ENCODE measurements at places on chromosomes 11 and 22. TPM values are rescaled to one million over a fixed set of nuclear protein-coding genes. Genes with fewer than 3 reads are reported as not detected.

GRCh38 chr11:103889679-103890078 is 146.8 kb upstream of the DDI1 start:
- no peaks in the 10 kb centered on the region for H3K27me3 ChIP-seq
- DNase-seq, result no peak

DNA sequence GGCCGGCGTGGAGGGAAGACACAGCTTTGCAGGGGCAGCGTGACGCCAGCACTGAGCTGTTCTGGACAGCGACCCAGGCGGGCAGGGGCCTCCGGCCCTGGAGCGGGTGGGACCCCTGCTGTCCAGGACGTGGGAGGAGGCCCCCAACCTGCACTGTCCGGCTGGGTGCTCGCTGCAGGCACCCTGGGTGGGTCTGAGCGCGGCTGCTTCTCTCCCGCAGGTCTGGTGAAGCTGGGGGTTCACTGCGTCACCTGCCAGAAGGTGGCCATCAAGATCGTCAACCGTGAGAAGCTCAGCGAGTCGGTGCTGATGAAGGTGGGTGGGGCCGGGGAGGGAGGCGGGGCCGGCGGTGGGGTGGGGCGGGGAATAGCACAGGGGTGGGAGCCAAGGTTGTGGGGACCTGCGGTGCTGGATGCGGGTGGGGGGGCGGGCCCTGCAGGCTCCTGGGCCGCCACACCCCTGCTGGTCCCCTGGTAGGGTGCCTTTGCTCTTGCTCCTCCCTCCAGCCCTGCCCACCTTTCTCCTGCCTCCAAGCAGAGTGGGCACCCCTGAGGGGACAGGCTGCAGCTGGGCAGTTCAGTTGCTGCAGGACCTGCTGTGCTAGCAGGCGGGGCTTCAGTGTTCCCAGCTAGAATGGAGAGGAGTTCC is 46.2 kb downstream of the BRSK2 start:
- no peaks in the 10 kb centered on the region for H3K36me3 ChIP-seq
- no peak overlapping the region for H3K4me3 ChIP-seq
- no peaks in the 10 kb centered on the region for H3K27me3 ChIP-seq
- no peaks in the 10 kb centered on the region for H3K4me1 ChIP-seq

DNA sequence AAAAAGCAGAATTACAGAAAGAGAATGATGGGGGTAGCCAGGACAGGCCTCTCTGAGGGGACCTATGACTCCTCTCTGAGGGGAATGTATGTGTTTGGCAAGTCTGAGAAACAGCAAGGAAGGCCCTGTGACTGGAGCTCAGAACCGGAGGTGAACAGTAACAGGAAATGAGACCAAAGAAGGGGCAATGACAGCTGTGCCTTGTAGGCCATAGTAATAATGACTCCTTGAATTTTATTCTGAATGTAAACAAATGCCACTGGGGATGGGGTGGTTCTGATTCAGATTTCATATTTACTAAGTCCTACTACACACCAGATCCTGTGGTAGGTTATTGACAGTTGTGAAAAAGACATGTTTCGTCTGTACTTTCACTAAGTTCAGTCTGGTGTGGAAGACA is 52.8 kb upstream of the APOA1 start:
- H3K4me3 ChIP-seq, result no peak overlapping the region
- no peaks in the 10 kb centered on the region for H3K27me3 ChIP-seq
- no peaks in the 10 kb centered on the region for H3K36me3 ChIP-seq
- no peak overlapping the region for H3K27ac ChIP-seq
- DNase-seq, result no peak

Gene OR8G5
- total RNA-seq, result not detected

Gene OR8D1
- not detected for total RNA-seq

Gene OVOL1
- not detected for total RNA-seq
